ENCODE measurements at places on chromosomes 13 and 19.

DNA sequence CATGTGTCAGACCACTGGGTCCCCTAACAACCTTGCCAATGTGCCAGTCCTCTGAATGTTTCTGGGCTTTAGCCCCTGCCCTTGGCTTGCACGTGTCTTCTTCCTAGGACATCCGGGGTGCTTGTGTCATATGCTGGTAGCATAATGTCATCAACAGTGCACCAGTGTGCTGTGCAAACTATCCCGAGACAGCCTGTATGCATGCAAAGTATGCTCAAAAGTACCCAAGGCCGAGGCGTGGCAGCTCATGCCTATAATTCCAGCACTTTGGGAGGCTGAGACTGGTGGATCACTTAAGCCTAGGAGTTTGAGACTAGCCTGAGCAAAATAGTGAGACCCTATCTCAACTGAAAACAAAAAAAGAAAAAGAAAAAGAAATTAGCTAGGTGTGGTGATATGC, 20.8 kb upstream of the C19orf12 start:
- DNase-seq, result no peak

GRCh38 chr19:33405553-33406461, 32.3 kb downstream of the CEBPG start:
- no peak for DNase-seq

DNA sequence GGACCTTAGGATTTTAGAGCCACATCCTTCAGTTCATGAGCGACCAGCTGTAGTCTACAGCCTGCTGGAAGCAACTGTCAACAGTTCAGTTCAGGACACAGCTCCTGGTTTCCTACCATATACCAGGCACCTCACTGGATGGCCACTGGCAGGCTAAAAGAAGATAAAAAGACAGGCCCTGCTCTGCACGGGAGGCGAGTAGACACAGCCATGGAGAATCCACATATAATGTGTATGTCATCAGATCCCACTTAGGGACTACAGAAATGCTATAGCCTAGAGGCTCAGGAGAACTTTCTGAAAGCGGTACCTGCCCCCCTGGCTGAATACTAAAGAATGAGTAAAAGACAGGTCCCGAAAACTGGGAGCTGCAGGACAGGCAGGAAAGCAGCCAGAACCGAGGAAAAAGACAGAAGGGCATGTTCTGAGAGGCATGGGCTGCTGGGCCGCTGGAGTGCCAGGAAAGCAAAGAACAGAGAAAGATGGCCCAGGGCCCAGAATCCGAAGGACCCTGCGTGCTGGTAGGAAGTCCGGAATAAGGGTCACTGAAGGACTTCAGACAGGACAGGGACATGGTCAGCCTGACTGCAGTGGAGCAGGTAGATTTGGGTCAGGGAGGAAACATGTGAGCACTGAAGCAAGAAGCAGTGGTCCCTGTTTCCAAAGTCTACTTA, 23.5 kb downstream of the DZIP1 start:
- no peak for DNase-seq

- no peak for DNase-seq
Observed at GRCh38 chr19:16661480-16662034, 618 bp downstream of the TMEM38A start.

DNA sequence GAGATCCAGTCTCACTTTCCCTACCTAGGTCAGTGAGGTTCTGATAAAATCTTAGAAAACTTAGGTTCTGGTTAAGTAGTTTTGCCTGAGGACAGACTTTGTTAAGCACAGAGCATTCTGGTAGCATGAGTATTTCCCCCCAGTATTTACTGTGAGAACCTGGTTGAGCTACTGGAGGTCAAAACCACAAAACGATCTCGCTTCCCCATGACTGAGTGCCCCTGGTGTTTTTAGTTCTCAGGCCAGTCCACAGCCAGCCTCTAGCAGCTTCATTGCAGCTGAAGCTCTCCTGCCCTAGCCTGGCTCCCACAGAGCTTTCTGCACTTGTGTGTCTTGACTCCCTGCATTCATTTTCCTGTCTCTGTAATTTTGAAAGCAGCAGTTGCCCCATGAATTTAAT, 1138.2 kb downstream of the UQCRFS1 start:
- no peak for DNase-seq
